ENCODE measurements at places on chromosomes 13 and 19. TPM values are rescaled to one million over a fixed set of nuclear protein-coding genes. Genes with fewer than 3 reads are reported as not detected.
A peak's percentile ranks its signal among the peaks of the same experiment; 100 is the strongest.

DNA sequence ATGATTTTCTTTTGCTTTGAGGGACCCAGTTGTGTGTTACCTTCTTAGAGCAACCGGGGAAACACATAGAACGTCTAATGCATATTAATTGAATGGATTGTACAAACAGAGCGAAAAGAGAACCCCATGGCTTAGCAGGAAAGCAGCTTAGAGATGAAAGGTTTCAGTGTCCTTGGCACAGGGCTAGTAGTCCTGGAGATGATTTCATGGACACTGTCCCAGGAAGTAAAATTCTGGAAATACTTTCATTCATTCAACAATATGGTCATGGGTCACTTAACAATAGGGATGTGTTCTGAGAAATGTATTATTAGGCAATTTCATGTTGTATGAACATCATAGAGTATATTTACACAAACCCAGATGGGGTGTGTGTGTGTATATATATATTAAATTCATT is 9.7 kb upstream of the FUT2 start:
- H3K27ac ChIP-seq: no peak overlapping the region
- H3K36me3 ChIP-seq: no peaks in the 10 kb centered on the region
- no peaks in the 10 kb centered on the region for H3K27me3 ChIP-seq
- no peak for DNase-seq
- no peak overlapping the region for H3K4me3 ChIP-seq
- H3K4me1 ChIP-seq: no peaks in the 10 kb centered on the region

DNA sequence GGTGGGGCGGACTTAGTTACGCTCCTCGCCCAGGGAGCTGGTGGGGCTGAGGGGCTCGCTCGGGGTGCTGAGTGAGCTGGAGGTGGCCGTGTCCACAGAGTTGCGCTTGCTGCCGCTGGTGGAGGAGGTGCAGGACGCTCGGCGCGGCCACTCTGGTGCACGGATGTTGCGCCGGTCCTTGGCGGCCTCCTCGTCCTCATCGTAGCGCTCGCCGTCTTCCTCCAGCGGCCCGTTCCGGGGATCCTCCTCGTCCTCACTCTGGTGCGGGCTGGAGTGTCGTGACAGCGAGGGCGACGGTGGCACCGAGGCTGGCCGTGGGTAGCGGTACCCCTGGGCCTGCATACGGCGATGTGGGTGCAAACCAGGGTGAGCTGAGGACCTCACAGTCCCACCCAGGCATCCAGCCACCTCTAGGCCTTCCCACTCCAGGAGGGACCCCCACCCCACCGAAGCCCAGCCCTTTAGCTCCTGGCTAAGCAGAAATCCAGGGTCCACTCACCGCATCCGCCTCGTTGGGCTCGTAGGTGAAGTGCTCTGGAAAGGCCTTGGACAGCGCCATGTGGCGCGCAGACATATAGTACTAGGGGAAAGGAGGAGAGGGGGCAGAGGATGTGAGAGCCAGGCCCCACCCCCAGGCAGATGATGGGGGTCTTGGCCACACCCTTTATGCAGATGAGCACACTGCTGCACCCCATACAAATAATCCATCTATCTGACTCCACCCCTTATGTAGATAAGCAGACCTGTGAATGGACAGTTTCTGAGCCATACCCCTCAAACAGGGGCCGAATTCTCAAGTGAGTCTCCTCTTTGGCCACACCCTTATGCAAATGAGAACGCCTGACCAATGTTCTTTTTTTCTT is 4.4 kb downstream of the FTL start:
- H3K27me3 ChIP-seq: no peaks in the 10 kb centered on the region
- peaks cover 8% of the 10 kb centered on the region for H3K4me1 ChIP-seq
- no peak overlapping the region for H3K27ac ChIP-seq
- no peak overlapping the region for H3K4me3 ChIP-seq

DNA sequence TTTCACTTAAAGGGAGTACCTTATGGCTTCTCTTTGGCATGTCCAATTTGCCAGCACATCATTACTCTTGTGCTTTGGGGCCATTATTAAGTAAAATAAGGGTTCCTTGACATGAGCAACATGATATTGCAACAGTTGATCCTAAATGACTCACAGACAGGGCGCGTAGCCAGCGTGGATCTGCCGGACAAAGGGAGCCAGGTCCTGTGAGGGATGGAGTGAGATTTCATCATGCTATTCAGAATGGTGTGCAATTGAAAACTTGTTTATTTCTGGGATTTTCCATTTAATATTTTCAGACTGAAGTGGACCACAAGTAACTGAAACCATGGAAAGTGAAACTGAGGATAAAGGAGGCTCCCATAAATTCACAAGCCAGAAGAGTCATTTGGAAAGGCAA is 48.6 kb upstream of the WASF3 start:
- no peaks in the 10 kb centered on the region for H3K36me3 ChIP-seq
- no peak overlapping the region for H3K27ac ChIP-seq
- no peaks in the 10 kb centered on the region for H3K27me3 ChIP-seq
- H3K4me3 ChIP-seq: no peak overlapping the region
- no peaks in the 10 kb centered on the region for H3K4me1 ChIP-seq
- peak; percentile 87 for DNase-seq

GRCh38 chr13:70908795-70909194 is 800.5 kb upstream of the KLHL1 start:
- DNase-seq: no peak
- no peaks in the 10 kb centered on the region for H3K4me1 ChIP-seq
- no peaks in the 10 kb centered on the region for H3K27me3 ChIP-seq
- no peak overlapping the region for H3K27ac ChIP-seq
- no peak overlapping the region for H3K4me3 ChIP-seq

The GPR4 gene
- polyA plus RNA-seq: 6.8 TPM

Data from kidney (tissue), 22 donors.